ENCODE measurements at places on chromosomes 4 and X. TPM values are rescaled to one million over a fixed set of nuclear protein-coding genes. Genes with fewer than 3 reads are reported as not detected.

Gene TNIP3
- total RNA-seq, result 0.44 TPM

Gene PAGE2B
- not detected for total RNA-seq

Gene HAUS7
- total RNA-seq, result 16.8 TPM

Gene GPR82
- not detected for total RNA-seq
